SIG-M5 (cell line): ENCODE measurements at places on chromosomes 1 and 21.

DNA sequence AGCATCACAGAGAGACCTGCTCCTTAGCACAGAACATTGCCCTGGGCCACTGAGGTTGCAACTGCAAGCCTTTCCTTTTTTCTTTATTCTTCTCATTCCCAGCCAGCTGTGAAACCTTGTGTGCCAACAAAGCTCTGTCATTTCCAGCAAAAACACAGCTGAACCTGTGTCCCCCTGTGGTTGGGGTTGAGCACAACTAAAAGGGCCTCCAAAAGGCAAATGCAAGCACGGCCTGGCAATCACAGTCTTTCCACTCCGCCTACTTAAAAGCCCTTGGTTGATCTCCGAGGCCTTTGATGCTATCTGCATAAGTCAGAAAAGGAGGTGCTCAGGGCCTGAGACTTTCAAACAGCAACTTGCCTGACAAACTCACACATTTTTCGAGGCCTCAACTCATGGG is 32.7 kb downstream of the SUSD4 start:
- DNase-seq, result no peak

GRCh38 chr1:165216254-165216653 is 140.3 kb downstream of the LMX1A start:
- DNase-seq, result no peak

- no peak for DNase-seq
Measured at GRCh38 chr1:15950763-15951295, 25.1 kb downstream of the ZBTB17 start.

GRCh38 chr1:27878039-27878438 is 5.7 kb downstream of the THEMIS2 start:
- DNase-seq, result no peak

GRCh38 chr21:33967086-33967571 is 51.5 kb upstream of the ATP5PO start:
- no peak for DNase-seq

GRCh38 chr1:66633159-66633558 is 99.2 kb downstream of the SGIP1 start:
- no peak for DNase-seq

DNA sequence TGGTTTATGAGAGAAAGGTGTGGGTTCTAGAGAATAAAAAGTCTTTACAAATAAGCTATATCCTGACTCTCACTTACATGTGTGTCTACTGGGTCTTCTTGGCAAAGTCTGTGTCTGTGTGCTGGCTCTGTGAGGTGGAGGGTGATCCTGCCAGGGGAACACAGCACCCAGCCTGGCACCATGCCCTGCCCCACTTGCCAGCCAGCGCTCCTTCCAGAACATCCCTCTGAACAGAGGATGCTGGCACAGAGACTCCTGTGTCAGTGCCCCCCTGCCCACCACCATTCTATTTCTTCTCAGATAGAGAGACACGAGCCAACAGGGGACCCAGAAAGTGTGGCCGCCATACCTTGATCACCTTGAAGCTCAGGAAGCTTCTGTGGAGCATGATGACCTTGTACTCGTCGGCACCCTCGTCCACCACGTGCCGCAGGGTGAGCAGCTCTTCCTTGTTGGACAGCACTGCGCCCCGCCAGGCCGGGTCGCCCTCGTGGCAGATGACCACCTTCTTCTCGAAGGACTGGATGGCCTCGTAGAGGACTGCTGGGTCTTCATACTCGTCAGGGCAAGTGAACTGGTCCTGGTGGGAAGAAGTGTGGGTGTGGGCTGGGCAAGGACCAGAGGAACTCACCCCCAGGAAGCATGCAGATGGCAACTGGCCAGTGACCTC is 49.7 kb downstream of the NTPCR start:
- no peak for DNase-seq

DNA sequence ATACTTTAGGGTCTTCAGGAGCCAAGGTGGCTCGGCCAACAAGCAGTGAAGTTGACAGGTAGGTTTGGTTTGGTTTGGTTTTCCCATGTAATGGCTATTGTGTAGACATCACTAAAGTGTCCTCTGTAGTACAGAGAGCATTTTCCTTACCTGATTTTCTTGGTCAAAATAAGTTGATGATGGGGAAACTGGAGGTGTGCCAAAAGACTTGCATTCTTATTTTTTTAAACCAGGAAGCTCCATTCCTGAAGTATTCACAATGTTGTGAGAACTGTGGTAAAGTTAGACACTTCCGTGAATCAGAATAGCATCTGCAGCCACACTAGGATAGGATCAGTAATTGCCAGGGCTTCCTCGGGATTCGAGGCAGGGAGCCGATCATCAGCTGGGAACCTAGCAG is 2.9 kb downstream of the ZBTB37 start:
- DNase-seq, result no peak

GRCh38 chr1:219533280-219533679 is 79.6 kb downstream of the ZC3H11B start:
- no peak for DNase-seq

- DNase-seq, result no peak
Measured at GRCh38 chr1:168979276-168979675, 127.2 kb upstream of the ATP1B1 start.

DNA sequence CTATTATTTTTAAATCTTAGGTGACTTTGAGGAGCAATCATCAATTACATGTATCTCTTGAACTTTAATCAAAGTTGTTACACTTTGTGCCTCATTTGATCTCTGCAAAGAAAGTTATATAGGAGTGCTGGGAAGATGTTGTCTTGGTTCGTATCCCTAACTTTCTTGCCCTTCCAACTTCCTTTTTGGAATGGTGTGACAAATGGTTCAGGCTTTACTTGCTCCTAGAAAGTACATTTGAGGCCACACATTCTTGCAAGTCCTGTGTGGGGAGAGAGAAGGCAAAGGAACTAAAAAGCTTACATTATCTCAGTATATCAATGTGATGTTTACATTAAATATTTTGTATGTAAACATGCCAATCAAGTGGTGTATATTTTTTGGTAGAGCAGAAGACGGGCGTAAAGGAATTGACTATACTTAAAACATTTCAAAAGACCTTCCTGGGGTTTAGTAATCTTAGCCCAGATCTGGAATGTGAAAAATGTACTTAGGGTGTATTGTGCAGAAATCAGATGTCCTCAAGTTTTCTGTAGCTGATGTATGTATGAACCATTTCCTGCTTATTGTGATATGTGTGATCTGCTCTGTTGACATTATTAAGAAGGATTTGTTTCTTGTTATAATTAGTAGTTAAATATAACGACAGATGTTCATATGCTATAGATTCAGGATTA is 59.2 kb downstream of the USP25 start:
- no peak for DNase-seq

- DNase-seq, result no peak
Measured at GRCh38 chr1:94953746-94954145, 26.8 kb upstream of the CNN3 start.

- no peak for DNase-seq
Measured at GRCh38 chr1:242132121-242132817, 133.4 kb upstream of the MAP1LC3C start.

DNA sequence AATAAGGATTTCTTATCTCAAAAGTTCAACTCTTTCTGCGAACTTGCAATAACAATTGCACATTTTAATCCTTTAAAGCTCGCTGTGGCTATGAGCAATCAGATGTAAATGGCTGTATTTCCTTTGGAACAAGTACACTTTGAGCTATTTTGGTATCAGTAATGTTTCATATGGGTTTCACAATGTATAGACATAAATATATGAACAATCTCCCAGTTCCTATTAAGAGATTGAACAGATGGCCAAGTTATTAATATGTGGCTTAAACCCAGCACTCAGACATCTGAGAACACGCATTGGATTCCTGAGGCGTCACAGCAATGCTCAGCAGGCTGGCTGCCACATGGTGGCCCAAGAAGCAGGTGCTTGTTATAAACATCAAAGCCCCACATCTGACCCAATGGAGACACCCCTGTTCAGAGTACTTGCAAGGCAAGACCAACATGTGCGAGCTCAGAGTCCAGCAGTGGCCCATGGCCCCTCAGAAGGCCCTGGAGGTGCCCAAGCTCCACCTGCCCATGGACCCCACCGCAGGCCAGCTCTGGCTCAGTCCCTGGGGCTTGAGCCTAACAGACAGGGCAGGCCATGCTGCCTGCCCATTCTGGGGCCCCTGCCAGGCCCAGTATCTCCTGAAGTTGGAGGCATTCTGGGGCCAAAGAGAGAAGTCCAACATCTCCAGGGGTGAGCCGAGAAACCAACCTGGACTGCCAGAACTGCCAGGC is 23.7 kb downstream of the PSMG1 start:
- no peak for DNase-seq

DNA sequence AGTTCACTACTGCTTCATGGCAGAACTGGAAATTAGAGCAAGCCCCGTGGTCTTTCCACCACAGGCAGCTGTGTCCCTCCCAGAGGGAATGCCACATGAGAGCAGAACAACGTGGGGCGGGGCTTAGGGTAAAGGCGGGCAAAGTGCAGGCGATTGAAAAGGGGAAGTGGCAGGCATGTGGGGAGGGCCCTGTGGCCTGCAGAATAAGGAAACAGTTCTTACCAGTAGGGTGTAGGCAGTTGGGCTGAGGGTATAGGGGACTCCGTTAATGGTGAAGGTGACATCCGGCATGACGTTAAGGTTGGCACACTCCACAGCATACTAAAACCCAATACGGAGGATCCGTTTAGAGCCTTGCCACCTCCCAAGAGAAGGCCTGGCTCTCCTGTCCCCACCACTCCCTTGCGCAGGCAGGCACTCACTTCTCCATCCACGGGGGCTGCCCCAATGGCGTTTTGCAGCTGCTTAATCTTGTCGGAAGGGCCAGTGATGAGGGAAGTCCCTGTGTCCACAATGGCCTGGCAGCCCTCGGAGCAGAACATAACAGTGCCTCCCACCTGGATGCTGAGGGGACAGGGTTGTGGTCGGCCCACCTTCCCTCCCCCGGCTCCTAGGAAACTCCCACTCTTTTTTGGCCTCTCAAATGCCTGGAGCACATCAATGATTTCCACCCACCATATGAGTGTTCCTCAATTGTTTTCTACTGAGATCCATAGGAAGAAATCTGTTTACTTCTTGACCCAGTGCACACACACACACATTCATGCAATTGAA is 9.1 kb upstream of the RAB7B start:
- DNase-seq, result peak; percentile 99

- no peak for DNase-seq
Measured at GRCh38 chr1:7680207-7680954, 90.7 kb upstream of the VAMP3 start.

DNA sequence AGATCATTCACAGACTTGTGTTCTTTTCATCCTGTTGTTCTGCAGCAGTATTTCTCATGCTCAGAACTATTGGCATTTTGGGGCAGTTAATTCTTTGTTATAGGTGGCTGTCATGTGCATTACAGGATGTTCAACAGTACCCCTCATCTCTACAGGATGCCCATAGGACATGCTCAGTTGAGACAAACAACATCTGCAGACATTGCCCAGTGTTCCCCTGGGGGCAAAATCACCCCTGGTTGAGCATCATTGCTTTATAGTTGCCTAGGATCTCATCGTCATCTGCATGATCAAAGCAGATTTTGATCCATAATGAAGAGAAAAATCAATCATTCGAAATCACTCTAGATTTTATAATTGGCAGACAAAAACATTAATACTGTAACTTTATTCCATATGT is 222.5 kb upstream of the CACYBP start:
- DNase-seq, result no peak

GRCh38 chr1:215900684-215901083 is 333.6 kb downstream of the KCTD3 start:
- no peak for DNase-seq
